ENCODE measurements at places on chromosomes 3 and 15. TPM values are rescaled to one million over a fixed set of nuclear protein-coding genes. Genes with fewer than 3 reads are reported as not detected.

FAM107A gene
- 52.5 TPM for polyA plus RNA-seq

GRCh38 chr3:82088749-82089148, 327.3 kb upstream of the GBE1 start:
- no peak for DNase-seq

- no peak for DNase-seq
Measured at GRCh38 chr3:192090586-192090985, 629.6 kb downstream of the PYDC2 start.

DNA sequence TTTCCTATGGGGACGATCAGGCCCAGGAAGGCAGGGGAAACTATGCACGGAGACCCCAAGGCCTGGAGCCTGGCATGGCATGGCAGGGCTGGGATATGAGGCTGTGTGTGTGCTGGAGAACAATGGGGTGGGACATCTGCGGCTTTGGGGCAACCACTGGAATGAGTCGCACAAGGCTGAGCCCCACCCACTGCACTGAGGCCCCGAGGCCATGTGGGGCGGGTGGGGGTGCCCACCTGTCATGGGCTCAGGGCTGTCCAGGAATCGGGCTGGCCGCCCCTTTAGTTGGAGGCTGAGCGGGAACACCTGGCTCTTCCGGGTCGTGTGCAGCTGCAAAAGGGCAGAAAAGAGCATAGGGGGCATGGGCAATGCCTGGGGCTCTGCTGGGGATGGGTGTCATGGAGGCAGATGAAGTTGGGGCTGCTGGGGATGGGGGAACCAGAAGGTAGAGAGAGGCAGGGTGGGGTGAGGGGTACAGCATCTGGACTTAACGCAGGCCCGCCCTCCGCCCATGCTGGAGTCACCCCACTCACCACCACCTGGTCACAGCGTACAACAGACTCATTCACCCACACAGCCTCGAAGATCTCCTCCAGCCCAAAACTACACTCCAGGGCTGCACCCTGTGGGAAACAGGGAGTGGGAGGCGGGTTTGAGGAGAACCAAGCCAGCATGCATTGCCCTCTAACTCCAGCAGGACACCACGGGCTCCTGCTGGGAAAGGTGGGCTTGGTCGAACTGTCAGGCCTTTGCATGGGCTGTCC, 31.1 kb downstream of the PLXND1 start:
- no peak for DNase-seq

- no peak for DNase-seq
Measured at GRCh38 chr15:66388576-66388975, 1.9 kb downstream of the MAP2K1 start.

GRCh38 chr15:78050826-78051225, 26.7 kb downstream of the TBC1D2B start:
- DNase-seq, result no peak

GRCh38 chr3:14471016-14471415, 68.6 kb downstream of the SLC6A6 start:
- no peak for DNase-seq

IGF1R gene
- 6.5 TPM for polyA plus RNA-seq

Measured in kidney (tissue), 22 donors.